ENCODE measurements at places on chromosomes 1 and 21. TPM values are rescaled to one million over a fixed set of nuclear protein-coding genes. Genes with fewer than 3 reads are reported as not detected.
A peak's percentile ranks its signal among the peaks of the same experiment; 100 is the strongest.

DNA sequence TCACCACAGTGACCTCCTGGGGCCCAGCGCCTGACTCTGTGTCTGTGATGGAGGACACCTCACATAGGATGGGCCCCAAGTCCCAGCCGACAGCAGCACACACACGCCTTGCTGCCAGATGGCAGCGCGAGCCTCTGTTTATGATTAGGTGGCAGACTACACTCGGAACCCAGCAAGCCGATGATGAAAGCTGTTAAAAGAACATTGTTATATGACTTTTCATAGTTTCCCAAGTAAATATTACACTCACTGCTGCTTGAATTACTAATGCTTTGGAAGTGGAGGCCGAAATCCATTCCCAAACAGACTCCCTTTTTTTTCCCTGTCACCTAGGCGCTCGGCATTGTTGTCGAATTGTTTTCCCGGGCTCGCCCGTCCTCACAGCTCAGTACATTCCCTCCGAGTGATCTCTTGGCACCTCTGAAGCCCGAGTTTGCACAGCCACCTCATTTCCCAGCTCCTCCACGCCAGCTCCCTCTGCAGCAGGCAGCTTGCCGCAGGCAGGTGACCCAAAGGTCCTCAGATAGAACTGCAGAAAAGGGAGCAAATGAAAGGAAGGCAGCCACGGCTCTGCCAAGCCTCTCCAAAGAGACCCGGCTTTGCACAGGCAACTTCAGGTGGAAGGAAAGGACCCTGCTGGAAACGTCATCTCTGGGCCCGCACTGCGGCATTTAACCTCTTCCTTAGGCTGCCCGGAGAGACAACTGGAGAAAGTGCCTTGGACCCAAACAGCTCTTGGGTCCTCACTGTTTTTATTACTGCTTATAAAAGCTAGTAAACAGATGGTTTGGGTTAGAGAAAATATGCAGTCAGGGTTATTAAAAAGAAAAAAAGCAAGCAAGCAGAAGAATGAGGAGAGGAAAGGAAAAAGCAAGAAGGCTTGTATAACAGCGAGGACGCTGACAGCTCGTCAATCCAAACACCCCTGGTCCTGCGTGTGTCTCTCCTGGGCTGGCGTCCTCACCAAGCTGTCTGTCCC is 72.2 kb upstream of the SLC25A33 start:
- H3K27me3 ChIP-seq: no peaks in the 10 kb centered on the region
- H3K4me3 ChIP-seq: no peak overlapping the region
- H3K4me1 ChIP-seq: no peaks in the 10 kb centered on the region
- no peak for DNase-seq
- H3K27ac ChIP-seq: no peak overlapping the region

DNA sequence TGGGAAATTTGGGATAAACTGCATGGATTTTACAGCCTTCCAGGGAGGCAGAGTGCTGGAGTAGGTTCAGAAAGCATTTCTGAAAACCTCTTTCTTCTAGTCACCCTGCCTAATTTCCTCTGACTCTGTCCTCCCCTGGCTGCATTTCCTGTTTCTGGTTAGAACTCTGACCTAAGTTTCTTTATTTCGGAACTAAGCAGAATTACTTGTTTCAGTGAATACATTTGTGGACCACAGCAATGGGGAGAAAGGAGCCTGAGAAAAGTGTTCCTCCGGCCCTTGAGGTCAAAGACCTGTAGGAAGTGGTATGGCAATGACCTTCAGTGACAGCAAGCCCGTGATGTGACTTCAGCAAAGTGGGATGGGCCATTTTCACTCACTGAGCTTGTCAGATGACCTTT is 173.4 kb upstream of the RUNX1 start:
- DNase-seq: peak; percentile 51
- peaks cover 6% of the 10 kb centered on the region for H3K4me1 ChIP-seq
- H3K36me3 ChIP-seq: no peaks in the 10 kb centered on the region
- no peak overlapping the region for H3K4me3 ChIP-seq
- H3K27me3 ChIP-seq: no peaks in the 10 kb centered on the region
- H3K27ac ChIP-seq: peak overlapping the region; percentile 47

DNA sequence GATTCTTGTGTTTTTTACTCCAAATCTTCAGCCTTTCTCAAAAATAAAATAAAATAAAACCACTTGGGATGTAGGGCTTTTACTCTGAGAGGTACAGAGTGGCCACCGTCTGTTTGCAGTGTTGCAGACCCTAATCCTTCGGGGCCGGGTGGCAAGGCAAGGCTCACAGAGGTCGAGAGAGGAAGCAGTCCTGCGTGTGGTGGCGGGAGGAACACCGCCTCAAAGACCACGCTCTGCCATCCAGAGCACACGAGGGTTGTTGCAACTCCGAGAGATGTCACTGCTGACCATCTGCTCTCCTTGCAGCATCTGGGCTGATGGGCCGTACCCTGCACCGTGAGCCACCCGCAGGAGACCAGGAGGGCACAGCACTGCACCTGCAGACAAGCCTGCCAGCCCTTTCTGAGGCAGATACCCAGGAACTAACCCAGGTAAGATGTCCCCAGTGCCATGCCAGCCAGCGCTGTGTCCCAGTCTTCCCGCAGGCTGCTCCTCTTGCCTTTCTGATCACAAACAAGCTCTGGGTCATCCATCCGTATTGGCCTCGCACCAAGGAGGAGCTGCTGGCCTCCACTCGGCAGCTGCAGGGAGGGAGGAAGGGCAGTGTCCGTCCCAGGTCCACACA is 31.5 kb downstream of the SNAP47 start:
- peaks cover 17% of the 10 kb centered on the region for H3K4me1 ChIP-seq
- no peak for DNase-seq
- peaks cover 57% of the 10 kb centered on the region for H3K36me3 ChIP-seq
- H3K27me3 ChIP-seq: no peaks in the 10 kb centered on the region
- H3K27ac ChIP-seq: no peak overlapping the region

DNA sequence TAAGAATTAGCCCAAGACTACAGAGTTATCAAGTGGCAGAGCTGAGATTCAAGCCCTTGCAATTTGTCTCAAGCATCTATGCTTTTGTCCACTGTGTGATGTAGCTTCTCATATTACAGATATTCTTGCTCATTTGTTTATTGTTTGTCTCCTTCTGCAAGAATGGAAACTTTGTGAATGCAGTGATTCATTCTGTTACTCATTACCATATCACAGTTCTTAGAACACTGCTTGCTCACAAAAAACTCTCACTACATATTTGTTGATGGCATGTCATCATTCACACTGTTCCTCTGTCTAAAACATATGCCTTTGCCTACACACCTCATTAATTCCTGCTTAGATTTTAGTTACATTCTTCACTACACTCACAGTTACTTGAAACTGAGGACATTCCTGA is 1198.9 kb downstream of the PLA2G4A start:
- H3K36me3 ChIP-seq: no peaks in the 10 kb centered on the region
- H3K27ac ChIP-seq: no peak overlapping the region
- DNase-seq: no peak
- H3K4me1 ChIP-seq: no peaks in the 10 kb centered on the region

Gene DCDC2B
- not detected for total RNA-seq

Gene S100A4
- 209 TPM for total RNA-seq

Gene GPBP1L1
- 118 TPM for total RNA-seq
